H7 (cell line): ENCODE measurements at places on chromosomes 1 and 21. TPM values are rescaled to one million over a fixed set of nuclear protein-coding genes. Genes with fewer than 3 reads are reported as not detected.

- no peak for DNase-seq
Observed at GRCh38 chr1:151009206-151009587, 948 bp downstream of the PRUNE1 start.

IGSF21 gene
- total RNA-seq = 32.0 and 38.7 TPM in 2 replicates

DNA sequence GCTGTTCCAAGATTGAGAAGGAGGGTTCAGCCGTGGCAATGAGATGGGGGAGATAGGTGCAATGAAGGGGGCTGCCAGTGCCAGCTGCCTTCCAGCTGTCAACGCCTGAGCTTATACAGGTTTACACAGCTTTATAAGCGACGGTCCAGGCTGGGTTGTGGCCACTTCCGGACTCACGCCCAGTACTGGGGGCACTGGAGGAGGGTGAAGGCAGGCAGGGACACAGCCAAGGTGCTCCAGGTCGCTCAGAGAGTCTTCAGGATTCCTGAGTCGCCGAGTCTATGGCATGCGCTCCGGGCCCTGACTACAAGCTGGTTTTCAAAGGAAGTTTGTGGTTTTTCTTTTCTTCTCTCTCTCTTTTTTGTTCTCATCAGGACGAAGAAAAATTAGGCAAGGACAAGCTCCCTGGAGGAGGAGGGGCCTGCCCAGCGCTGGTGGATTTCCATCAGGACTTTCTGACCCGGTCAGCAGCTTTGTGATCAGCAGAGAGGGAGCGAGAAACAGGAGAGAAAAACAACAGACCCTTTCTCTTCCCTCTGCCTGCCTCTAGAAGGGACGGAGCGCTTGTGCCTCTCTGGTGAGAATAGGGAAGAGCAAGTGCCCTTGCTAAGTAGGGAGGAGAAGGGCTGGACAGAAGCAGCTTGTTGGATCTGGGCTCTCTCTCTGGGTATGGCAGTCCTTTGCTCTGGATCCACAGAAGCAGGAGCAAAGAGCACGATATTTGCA, at the start of gene MINDY1:
TSS of gene MINDY1 (minus strand) at position 576 of the 726 bp plus-strand sequence. CDS start 4,285 bp downstream, outside the sequence.
- peak; percentile 85 for DNase-seq

MR1 gene
- 0.44 TPM in 1 of 2 replicates, not detected in the other for total RNA-seq

DNA sequence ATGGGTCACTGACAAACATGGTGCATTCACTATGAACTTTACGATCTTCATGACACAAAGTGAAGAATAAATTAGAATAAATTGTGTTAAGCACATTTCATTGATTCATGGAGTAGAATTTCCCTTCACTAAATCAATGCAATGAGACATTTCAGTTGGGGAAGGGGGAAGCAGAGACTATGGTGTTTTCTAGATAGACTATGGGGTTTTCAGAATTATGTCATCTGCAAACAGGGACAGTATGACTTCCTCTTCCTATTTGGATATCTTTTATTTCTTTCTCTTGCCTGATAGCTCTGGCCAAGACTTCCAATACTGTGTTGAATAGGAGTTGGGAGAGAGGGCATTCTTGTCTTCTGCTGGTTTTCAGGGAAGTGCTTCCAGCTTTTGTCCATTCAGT, 80.0 kb upstream of the C1orf105 start:
- no peak for DNase-seq

GRCh38 chr1:182614796-182615454, 10.7 kb upstream of the RGS16 start:
- peak; percentile 82 for DNase-seq

GRCh38 chr1:111504097-111504496, 664 bp upstream of the ADORA3 start:
- no peak for DNase-seq

DNA sequence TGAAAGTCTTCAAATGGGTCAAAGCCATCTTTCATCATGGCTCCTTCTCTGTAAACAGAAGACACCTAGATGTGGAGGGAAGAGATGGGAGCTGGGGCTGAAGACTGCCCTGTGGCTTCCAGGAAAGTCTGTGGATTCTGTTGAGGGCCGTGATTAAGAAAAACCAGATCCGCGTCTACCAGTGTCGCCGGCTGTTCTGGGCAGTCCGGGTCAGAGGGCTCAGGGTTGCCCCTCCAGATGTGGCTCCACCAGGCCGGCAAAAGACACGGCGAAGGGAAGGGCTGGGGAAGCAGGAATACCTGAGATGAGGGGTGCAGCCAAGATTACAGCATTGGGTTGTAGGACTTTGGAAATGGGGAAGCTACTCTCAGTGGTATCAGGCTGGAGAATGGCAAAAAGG, 162.6 kb downstream of the RHOU start:
- no peak for DNase-seq

DNA sequence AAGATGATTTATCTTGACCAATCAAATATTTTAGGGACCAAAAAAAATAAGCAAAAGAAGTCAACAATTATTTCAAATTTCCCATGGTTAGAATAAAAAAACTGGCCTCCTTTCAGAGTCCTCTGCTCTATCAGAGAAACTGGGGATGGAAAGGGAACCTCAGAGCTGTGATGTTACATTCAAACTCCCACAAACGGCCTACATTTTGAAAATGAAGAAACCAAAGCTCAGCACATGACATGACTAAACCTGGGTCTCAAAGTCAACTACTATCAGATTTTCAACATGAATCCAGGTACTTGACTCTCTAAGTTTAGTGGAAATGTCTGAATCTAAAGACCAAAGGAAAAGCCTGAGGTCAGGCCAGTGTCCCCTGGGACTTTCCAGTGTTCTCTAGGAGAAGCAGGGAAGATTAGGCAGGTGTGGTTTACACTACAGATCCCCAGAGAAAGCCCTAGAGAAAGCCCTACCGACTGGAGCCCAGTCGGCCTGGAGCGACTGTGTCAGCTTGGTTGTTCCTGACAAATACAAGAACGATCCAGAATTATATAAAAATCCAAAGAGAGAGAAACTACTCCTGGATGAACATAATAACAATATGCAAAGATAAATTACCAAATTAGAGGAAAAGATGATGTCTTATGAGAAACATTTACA, 24.8 kb downstream of the JAK1 start:
- DNase-seq = no peak

- peak; percentile 95 for DNase-seq
Observed at GRCh38 chr1:156129687-156130577, 15.4 kb downstream of the LMNA start.

GRCh38 chr1:109498161-109498801, 4.4 kb downstream of the CYB561D1 start:
- DNase-seq = peak; percentile 84

DNA sequence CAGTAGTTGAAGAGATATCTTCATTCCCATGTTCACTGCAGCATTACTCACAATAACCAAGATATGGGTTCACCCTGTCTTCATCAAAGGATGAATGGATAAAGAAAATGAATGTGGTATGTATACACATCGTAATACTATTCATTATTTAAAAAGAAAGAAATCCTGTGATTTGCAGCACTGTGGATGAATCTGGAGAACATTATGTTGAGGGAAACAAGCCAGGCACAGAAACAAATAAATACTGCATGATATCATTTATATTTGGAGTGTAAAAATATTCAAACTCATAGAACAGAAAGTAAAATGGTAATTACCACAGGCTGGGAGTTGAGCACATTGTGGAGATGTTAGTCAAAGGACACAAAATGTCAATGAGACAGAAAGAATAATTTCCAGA, 977.2 kb downstream of the AMY1C start:
- DNase-seq = no peak

TNFRSF8 gene
- total RNA-seq = 14.6 and 16.0 TPM in 2 replicates

DNA sequence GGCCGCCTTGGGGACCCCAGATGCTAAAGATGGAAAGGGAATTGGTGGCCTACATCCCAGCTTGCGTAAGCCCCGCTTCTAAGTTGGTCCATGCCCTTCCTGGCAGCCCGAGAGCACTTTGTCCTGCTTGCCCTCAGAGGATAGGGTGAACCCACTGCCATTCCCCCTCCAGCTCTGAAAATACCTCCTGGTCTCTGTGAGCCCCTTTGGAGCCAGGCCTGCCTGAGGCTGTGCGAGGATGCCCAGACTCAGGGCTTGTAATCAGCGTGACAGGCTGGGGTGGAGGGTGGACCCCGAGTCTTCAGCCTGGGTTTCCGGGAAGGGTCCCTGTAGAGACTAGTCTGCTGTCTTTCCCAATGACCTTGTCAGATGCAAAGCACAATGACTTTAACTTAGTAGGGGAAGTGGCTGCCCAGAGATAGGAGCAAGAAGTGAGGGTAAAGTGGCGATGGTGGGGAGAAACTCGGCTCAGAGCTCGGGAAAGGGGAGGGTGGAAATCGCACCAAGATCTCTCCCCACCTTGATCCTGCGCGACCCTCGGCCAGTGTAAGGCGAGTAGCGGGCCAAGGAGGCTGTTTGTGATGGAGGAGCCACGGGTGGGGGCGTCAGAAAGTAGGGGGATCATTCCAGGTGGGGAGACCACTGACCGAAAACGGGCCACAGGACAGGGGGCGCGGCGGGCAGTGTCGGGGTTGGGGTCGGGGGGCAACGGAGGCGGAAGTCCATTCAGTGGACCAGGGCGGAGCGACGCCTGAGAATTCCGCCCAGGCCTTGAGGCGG, 2.7 kb upstream of the HES3 start:
- DNase-seq = no peak

PDZK1 gene
- 1.3 and 4.1 TPM in 2 replicates for total RNA-seq

GRCh38 chr1:56390232-56390867, 189.0 kb downstream of the PLPP3 start:
- DNase-seq = peak; percentile 43

GRCh38 chr1:59879574-59879973, 47.0 kb downstream of the CYP2J2 start:
- peak; percentile 26 for DNase-seq

GRCh38 chr1:154953611-154954038, 2.3 kb downstream of the PBXIP1 start:
- DNase-seq = no peak

GRCh38 chr1:197807216-197807615, 31.9 kb upstream of the DENND1B start:
- no peak for DNase-seq

ADAM30 gene
- not detected in 2 replicates for total RNA-seq

GRCh38 chr1:54977533-54978297, 2.7 kb upstream of the TMEM61 start:
- peak; percentile 21 for DNase-seq

S100A12 gene
- not detected in 2 replicates for total RNA-seq

GRCh38 chr1:221845650-221846371, 103.9 kb upstream of the DUSP10 start:
- no peak for DNase-seq

DNA sequence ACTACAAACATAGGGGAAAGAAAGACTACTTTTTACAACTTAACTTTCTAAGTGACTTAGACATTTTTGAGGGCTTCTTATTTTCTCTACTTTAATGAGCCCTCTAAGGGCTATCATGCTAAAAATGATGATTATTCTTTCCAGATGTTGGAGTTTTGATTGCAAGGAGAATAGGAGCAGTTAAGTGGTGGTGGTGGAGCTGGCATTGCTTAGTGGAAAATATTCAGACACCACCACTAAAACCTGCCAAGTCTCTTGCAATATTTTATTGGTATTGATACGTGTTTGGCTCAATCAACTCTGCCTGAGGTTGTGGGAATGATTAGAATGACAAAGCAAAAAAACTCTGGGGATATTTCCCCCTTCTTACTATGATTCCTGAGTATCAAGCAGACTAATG, 82.6 kb upstream of the PTGFR start:
- no peak for DNase-seq

HCRTR1 gene
- total RNA-seq = not detected in 2 replicates

COL6A1 gene
- 243 and 283 TPM in 2 replicates for total RNA-seq

DNA sequence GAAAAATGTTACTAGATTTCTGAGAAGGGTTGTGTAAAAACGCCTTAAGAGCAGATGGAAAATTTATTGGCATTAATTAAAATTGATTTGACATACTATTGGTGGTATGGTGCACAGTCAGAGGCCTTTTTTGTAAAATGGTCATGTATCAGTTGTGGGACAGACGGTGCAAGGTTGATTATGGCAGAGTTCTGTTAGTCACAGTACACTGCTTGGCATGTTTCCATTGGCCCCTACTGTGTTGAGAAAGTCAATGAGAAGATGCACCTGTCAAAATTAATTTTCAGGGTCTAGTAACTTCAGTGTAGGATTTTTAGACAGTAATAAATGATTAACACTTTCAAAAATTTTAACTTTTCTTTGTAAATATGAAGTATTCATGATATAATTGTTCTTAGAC, 4.4 kb downstream of the B3GALT2 start:
- no peak for DNase-seq

SPRR5 gene
- total RNA-seq = not detected in 2 replicates

DNA sequence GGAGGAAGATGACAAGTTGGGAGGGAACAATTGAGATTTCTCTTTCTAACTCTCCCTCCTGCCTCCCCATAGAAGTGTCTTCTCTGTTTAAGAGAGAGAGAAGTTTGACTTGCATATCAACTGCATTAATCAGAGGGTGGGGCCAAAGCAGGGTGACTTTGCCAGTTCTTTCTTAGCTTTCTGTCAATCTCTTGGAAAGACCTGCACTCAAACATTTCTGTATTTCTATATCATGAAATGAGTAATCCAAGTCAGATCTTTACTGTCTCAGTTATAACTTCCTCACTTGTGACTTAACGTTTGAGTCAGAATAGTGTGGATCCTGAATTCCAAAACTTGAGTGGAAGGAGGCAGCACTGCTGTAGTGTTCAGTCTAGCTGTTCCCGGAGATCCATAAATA, 180.8 kb upstream of the KCNK2 start:
- no peak for DNase-seq

DNA sequence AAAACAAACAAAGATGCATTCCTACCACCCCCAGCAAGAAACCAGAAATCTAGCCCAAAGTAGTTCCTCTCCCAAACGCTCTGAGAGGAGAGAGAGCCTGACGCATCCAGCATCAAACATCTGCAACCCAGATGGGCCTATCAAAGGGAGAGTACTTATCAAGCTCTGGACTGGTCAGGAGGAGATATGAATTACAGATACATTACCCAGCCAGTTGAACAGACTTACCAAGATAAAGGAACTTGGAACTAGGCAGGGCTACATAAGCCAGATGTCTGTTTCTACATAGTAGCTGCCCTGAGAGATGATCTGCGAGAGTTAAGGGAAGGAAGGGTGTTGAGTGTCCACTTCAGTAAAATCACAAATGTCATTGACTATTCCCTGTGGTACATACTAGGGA, 138.4 kb downstream of the PAPPA2 start:
- DNase-seq = no peak

SELENBP1 gene
- total RNA-seq = 36.9 and 41.9 TPM in 2 replicates

DNA sequence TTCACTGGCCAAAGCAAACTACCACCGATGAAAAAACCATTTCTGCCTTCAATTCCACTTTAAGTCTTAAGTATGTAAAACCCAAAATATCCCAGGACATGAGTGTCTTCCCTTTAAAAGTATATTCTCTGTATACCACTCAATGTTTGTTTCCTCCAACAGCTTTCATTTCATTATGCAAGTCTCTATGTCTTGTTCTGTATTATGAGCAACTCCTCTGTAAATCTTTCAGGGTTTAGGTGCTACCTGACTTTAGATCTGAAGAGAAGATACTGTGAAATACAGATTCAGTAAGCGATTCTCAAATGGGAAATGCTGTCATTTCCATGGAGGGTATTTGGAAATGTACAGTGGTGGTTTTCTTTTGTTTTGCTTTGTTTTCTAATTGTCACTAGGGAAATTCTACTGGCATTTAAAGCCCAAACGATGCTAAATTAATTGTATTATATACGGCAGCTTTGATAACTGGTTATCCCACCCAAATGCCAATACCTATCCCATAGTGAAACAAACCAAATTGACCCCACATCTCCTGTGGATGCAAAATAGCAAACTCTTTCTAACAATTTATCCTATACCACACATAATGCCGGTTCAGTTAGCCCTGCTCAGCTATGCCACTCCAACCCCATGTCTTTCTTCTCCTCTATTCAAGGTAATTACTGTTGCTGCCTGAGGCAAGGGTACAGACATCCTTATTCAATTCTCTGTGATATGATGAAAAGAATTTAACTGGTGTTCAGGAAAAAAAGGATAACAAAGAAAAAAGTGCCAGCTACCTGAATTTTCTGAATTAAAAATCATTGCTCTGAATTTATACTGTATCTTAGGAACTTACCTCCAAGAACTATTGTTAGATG, 182.8 kb downstream of the EIF4G3 start:
- DNase-seq = no peak

RUNX1 gene
- 0.48 and 0.55 TPM in 2 replicates for total RNA-seq
